Left ventricle myocardium inferior (tissue), 1 donor: ENCODE measurements at places on chromosomes 16 and 17. TPM values are rescaled to one million over a fixed set of nuclear protein-coding genes. Genes with fewer than 3 reads are reported as not detected.

DNA sequence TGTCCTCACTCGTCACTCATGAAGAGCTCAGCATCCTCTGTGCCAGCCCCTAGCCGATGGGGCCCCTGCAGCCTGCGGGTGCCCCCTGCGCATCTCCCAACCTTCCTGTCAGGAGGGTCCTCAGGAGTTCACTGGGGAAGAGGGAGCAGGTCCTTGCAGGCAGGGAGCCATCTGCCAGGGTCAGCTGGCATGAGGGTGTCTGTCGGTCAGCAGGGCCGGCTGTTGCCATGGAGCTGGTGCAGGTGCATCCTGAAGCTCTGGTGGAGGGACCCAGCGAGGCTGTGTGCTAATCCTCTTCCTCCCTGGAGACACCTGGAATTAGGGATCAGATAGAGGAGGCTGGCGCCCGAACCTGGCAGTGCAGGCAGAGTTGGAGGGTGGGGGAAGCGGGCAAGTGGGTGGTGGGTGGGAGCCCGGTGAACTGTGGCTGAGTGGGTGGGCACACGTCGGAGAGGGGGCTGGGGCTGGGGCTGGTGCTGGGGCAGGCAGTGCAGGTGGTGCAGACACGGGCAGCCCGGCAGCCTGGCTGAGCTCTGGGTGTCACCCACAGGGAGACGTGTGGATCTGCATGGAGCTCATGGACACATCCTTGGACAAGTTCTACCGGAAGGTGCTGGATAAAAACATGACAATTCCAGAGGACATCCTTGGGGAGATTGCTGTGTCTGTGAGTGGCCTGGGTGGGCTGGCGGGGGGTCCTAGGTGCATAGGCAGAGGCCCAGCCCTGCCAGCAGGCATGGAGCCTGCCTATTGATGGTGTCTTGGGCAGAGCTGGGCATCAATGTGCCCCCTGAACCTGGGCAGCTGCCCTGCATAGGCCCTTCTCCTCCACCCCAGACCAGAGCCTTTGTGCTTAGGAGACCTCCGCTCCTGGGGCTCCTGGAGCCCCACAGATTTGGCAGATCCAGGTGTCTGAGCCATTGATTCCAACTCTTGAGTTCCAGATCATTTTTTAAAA, 17.4 kb downstream of the MAP2K3 start:
- no peak for DNase-seq
- peaks cover 77% of the 10 kb centered on the region for H3K36me3 ChIP-seq
- peaks cover 26% of the 10 kb centered on the region for H3K4me1 ChIP-seq

DNA sequence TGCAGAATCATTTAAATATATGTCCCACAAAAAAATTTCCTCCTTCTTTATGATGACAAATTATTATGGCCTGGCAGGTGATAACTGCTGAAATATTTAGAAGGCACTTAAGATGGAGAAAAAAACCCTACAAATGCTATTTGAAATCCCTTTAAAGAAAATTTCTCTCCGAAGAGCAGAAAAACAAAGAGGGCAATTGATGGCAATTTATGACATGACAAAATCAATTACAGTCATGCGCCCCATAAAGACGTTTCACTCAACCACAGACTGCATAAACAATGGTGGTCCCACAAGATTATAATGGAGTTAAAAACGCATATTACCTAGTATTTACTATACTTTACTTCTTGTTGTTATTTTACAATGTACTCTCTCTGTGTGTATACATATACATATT, 25.2 kb upstream of the KIF2B start:
- H3K4me1 ChIP-seq, result no peaks in the 10 kb centered on the region
- H3K36me3 ChIP-seq, result no peaks in the 10 kb centered on the region
- no peaks in the 10 kb centered on the region for H3K27me3 ChIP-seq
- DNase-seq, result no peak

GRCh38 chr17:78368854-78369495, 9.1 kb upstream of the SOCS3 start:
- DNase-seq, result no peak
- no peak overlapping the region for H3K27ac ChIP-seq
- no peaks in the 10 kb centered on the region for H3K27me3 ChIP-seq
- H3K36me3 ChIP-seq, result no peaks in the 10 kb centered on the region
- peaks cover 19% of the 10 kb centered on the region for H3K4me1 ChIP-seq

DNA sequence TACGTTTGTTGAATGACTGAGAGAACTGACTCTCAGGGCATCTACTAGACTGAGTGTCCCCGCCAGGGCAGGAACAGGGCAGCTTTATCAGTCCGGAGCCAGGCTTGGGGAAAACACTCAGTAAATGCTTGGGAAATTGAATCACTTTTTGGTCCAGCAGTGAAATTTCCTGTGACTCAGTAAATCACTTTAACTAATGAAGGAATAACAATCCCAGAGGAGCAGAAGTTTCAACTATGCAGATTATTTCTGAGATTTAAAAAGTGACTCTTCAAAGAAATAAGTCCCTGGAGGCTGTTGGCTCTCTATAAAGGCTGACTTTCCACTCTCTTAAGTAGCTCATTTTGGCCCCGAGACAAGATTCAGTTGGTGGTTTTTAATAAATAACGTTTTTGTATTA, 101.8 kb downstream of the FOXL1 start:
- no peak overlapping the region for H3K4me3 ChIP-seq
- peak overlapping the region; percentile 85 for H3K27ac ChIP-seq
- DNase-seq, result peak; percentile 44
- peaks cover 75% of the 10 kb centered on the region for H3K27me3 ChIP-seq

DNA sequence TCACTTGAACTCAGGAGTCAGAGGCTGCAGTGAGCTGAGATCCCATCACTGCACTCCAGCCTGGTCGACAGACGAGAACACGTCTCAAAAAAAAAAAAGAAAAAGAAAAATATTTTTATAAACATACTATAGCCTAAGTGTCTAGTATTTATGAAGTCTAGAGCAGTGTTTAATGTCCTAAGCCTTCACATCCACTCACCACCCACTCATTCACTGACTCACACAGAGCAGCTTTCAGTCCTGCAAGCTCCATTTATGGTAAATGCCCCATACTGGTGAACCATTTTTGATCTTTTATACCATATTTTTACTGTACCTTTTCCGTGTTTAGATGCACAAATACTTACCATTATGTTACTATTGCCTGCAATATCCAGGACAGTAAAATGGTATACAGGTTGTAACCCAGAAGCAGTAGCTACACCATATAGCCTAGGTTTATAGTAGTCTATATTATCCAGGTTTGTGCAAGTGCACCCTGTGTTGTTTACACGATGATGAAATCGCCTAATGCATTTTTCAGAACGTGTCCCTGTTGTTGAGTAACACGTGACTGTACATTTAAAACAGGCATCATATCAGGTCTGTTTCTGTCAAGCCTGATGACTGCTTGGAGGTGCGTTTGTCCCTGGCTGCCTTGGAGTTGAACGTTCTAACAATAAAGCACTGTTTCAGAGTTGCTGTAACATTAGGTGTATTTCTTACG, 10.1 kb downstream of the NUDT7 start:
- no peak for DNase-seq
- H3K4me3 ChIP-seq, result no peak overlapping the region
- H3K27ac ChIP-seq, result no peak overlapping the region
- no peaks in the 10 kb centered on the region for H3K27me3 ChIP-seq

DNA sequence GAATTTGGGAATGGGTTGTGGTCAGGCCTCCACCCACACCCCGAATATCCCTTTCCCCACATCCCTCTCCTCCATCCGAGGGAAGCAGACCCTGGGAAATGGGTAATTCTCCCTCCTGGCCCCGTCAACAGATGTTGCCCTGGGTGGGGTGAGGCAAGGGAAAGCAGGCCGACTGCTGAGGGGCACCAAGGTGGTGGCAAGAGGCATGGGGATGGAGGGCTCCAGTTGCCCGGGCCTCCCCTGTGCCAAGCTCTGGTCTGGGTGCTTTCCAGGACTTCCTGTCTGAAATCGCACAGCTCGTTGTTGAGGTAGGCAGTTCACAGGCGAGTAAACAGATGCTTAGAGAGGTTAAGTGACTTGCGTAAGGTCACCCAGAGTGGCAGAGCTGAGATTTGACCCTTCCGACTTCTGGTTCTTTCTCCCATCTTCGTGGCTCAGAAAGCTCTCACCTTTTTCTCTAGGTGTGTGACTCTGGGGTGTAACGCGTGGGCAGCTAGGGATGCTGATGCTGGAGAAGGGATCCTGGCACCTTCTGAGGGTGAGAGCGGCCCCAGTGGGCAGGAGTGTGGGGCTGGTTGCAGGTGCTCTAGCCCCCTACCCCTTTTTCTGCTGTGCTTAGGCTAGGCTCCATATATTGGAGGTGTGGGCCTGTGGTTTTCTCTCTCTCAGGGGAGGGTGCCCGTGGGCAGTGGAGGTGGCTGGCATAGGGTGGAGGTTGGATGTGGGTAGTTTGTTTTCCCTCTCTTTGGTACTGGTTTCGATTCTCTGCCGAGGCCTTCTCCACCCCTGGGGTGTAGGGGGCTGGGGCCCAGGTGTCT, 17.2 kb downstream of the RARA start:
- peak; percentile 22 for DNase-seq
- H3K27me3 ChIP-seq, result no peaks in the 10 kb centered on the region

GRCh38 chr17:57894848-57895247, 45.0 kb upstream of the MRPS23 start:
- H3K27me3 ChIP-seq, result no peaks in the 10 kb centered on the region
- no peak for DNase-seq
- H3K27ac ChIP-seq, result peak overlapping the region; percentile 99
- peaks cover 100% of the 10 kb centered on the region for H3K4me1 ChIP-seq
- no peak overlapping the region for H3K4me3 ChIP-seq

GRCh38 chr16:88651989-88652761, 1.3 kb upstream of the CYBA start:
- DNase-seq, result no peak
- peak overlapping the region; percentile 84 for H3K27ac ChIP-seq
- H3K4me3 ChIP-seq, result peak overlapping the region; percentile 89

Gene HES7
- total RNA-seq, result not detected

Gene EVPLL
- not detected for total RNA-seq

Gene CACNG4
- not detected for total RNA-seq

Gene EFCAB13
- 2.6 TPM for total RNA-seq

Gene ABI3
- 4.9 TPM for total RNA-seq
